ENCODE measurements at places on chromosomes 16 and 17. TPM values are rescaled to one million over a fixed set of nuclear protein-coding genes. Genes with fewer than 3 reads are reported as not detected.

GRCh38 chr17:41784207-41784744 lies 2.2 kb downstream of the JUP start:
- H3K4me1 ChIP-seq: peaks cover 24% of the 10 kb centered on the region
- no peaks in the 10 kb centered on the region for H3K27me3 ChIP-seq

DNA sequence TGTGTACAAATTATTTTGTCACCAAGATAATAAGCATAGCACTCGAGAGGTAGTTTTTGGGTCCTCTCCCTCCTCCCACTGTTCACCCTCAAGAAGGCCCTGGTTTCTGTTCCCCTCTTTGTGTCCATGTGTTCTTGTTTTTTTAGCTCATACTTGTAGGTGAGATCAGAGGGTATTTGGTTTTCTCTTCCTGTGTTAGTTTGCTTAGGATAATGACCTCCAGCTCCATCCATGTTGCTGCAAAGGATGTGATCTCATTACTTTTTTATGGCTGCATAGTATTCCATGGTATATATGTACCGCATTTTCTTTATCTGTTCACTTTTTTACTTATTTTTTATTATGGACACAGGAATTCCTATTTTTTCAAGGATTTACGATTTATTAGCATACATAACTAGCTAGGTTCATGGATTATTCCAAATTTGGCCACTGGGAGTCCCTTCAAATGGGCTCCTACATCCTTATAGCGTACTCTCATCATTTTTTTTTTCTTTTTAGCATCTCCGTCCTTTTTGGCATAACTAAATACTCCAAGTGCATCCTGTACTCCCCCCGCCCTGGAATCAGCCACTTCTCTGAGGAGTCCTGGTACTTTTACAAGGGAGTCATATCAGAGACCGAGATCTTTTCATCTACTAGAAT lies 7.3 kb downstream of the TADA2A start:
- H3K27me3 ChIP-seq: no peaks in the 10 kb centered on the region
- H3K36me3 ChIP-seq: no peaks in the 10 kb centered on the region
- H3K27ac ChIP-seq: no peak overlapping the region
- no peaks in the 10 kb centered on the region for H3K4me1 ChIP-seq

The SMIM22 gene
- total RNA-seq: not detected

The LCMT1 gene
- total RNA-seq: 53.9 TPM

GRCh38 chr16:813204-813915 lies 12.8 kb upstream of the GNG13 start:
- H3K36me3 ChIP-seq: no peaks in the 10 kb centered on the region
- H3K4me3 ChIP-seq: peak overlapping the region; percentile 25
- no peak overlapping the region for H3K27ac ChIP-seq
- no peaks in the 10 kb centered on the region for H3K27me3 ChIP-seq

DNA sequence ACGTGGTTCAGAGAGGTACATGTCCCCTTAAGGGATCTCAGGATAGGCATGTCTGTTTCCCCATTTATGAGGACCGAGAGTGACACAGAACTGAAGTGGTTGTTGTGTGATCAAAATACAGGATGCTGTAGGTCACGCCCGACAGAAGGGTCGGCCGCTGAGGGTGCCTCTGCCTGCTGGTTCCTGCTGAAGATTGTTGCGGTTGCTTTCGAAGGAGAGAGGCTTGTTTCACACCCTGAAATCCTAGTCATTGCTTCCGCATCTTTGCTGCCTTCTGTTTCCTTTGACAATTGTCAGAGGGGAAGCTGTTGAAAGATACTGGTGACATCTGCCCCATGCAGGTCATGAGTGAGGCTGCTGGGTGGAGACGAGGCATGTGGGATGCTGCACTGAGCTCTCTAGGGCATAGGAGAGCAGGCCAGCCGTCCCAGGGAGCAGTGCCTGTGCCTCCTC lies 3.8 kb upstream of the NAT9 start:
- no peaks in the 10 kb centered on the region for H3K27me3 ChIP-seq
- no peak for DNase-seq
- no peak overlapping the region for H3K27ac ChIP-seq
- no peaks in the 10 kb centered on the region for H3K36me3 ChIP-seq
- H3K4me1 ChIP-seq: 0 out of 2 replicates have a peak, but pooled peaks cover 5% of the 10 kb centered on the region

- peak; percentile 60 for DNase-seq
- peaks cover 19% of the 10 kb centered on the region for H3K4me1 ChIP-seq
- H3K36me3 ChIP-seq: peaks cover 2% of the 10 kb centered on the region
- H3K27me3 ChIP-seq: no peaks in the 10 kb centered on the region
- H3K4me3 ChIP-seq: peak overlapping the region; percentile 84
- H3K27ac ChIP-seq: peak overlapping the region; percentile 98
These were observed 28.9 kb downstream of the CPSF4L start for GRCh38 chr17:73232587-73233373.

- no peak overlapping the region for H3K4me3 ChIP-seq
- H3K27me3 ChIP-seq: no peaks in the 10 kb centered on the region
- DNase-seq: no peak
- no peaks in the 10 kb centered on the region for H3K4me1 ChIP-seq
These were observed 115.4 kb downstream of the DYNLRB2 start for GRCh38 chr16:80656161-80656560.

DNA sequence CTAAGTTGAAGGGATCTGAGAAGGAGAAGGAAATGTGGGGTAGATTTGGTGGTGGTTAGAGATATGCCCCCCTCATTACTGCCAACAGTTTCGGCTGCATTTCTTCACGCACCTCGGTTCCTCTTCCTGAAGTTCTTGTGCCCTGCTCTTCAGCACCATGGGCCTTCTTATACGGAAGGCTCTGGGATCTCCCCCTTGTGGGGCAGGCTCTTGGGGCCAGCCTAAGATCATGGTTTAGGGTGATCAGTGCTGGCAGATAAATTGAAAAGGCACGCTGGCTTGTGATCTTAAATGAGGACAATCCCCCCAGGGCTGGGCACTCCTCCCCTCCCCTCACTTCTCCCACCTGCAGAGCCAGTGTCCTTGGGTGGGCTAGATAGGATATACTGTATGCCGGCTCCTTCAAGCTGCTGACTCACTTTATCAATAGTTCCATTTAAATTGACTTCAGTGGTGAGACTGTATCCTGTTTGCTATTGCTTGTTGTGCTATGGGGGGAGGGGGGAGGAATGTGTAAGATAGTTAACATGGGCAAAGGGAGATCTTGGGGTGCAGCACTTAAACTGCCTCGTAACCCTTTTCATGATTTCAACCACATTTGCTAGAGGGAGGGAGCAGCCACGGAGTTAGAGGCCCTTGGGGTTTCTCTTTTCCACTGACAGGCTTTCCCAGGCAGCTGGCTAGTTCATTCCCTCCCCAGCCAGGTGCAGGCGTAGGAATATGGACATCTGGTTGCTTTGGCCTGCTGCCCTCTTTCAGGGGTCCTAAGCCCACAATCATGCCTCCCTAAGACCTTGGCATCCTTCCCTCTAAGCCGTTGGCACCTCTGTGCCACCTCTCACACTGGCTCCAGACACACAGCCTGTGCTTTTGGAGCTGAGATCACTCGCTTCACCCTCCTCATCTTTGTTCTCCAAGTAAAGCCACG lies 28.3 kb downstream of the STH start:
- no peaks in the 10 kb centered on the region for H3K4me1 ChIP-seq
- H3K4me3 ChIP-seq: no peak overlapping the region
- peaks cover 1% of the 10 kb centered on the region for H3K36me3 ChIP-seq
- peak overlapping the region; percentile 63 for H3K27ac ChIP-seq
- no peak for DNase-seq

- no peaks in the 10 kb centered on the region for H3K36me3 ChIP-seq
- no peak overlapping the region for H3K4me3 ChIP-seq
- H3K27me3 ChIP-seq: no peaks in the 10 kb centered on the region
- H3K4me1 ChIP-seq: no peaks in the 10 kb centered on the region
- DNase-seq: no peak
These were observed 162.6 kb downstream of the SALL1 start for GRCh38 chr16:50988441-50988840.

The PIRT gene
- total RNA-seq: not detected

GRCh38 chr16:24973809-24974461 lies 41.2 kb downstream of the ARHGAP17 start:
- DNase-seq: no peak
- H3K36me3 ChIP-seq: peaks cover 4% of the 10 kb centered on the region
- H3K4me1 ChIP-seq: peaks cover 28% of the 10 kb centered on the region
- H3K27me3 ChIP-seq: no peaks in the 10 kb centered on the region

The HASPIN gene
- 9.5 TPM for total RNA-seq

DNA sequence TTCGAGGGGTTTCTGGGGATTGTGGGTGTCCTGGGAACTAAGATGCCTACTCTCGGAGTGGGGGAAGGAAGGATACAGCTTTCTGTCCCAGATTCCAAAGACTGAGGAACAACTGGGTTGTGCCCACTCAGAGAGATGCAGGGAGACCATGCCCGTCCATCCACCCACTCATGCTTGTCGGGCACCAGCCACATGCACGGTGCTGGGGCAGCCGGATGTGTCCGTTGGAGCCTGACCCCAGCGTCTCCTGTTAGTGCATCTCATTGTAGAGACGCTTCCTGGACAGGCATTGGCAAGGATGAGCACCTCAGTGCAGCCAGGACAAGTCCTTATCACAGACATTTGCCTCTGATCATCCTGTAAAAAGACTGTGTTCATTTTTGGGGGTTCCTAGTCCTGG lies 58.1 kb downstream of the METRNL start:
- no peaks in the 10 kb centered on the region for H3K27me3 ChIP-seq
- peaks cover 4% of the 10 kb centered on the region for H3K4me1 ChIP-seq
- no peaks in the 10 kb centered on the region for H3K36me3 ChIP-seq
- no peak overlapping the region for H3K27ac ChIP-seq
- no peak for DNase-seq
- H3K4me3 ChIP-seq: no peak overlapping the region

- H3K27ac ChIP-seq: no peak overlapping the region
- peak; percentile 75 for DNase-seq
- H3K4me3 ChIP-seq: no peak overlapping the region
- H3K36me3 ChIP-seq: no peaks in the 10 kb centered on the region
These were observed 222.1 kb downstream of the RBFOX3 start for GRCh38 chr17:79388556-79389295.

GRCh38 chr16:26491962-26492361 lies 574.8 kb upstream of the C16orf82 start:
- no peaks in the 10 kb centered on the region for H3K4me1 ChIP-seq
- H3K36me3 ChIP-seq: no peaks in the 10 kb centered on the region
- no peak overlapping the region for H3K4me3 ChIP-seq
- no peaks in the 10 kb centered on the region for H3K27me3 ChIP-seq
- no peak for DNase-seq
- H3K27ac ChIP-seq: no peak overlapping the region

The ZMYND15 gene
- total RNA-seq: 2.2 TPM

GRCh38 chr16:16109453-16110110 lies 113.7 kb downstream of the ABCC6 start:
- no peak overlapping the region for H3K4me3 ChIP-seq
- no peak overlapping the region for H3K27ac ChIP-seq
- no peaks in the 10 kb centered on the region for H3K27me3 ChIP-seq

- no peaks in the 10 kb centered on the region for H3K27me3 ChIP-seq
- no peak overlapping the region for H3K27ac ChIP-seq
- no peak overlapping the region for H3K4me3 ChIP-seq
- no peaks in the 10 kb centered on the region for H3K36me3 ChIP-seq
- DNase-seq: no peak
- no peaks in the 10 kb centered on the region for H3K4me1 ChIP-seq
These were observed 353.7 kb downstream of the SHISA9 start for GRCh38 chr16:13254998-13255614.

DNA sequence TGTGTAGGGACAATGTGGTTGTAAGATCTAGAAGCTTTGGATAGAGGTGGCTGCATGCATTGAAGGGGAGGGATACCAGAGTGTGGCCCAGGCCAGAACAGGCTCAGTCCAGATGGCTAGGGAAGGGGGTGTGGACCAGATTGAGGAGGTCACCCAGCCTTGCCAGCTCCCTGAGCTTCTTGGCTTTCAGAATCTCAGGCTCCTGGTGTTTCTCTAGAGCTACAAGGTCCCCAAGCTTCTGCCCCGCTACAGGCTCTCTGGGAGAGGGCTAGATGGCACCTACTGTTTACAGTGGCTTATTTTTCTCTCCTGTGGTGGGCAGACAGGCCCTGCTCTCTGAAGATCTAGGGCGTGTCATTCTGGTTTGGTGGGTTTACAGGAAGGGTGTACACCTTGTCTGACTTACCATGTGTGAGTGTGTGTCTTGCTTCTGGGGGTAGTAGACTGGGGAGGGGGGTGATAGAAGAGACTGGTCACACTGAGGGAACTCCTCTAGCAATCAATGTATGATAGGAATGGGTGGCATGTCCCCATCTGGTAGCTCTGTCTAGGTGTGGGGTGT lies 1.1 kb downstream of the RARA start:
- peak overlapping the region; percentile 36 for H3K27ac ChIP-seq
- H3K36me3 ChIP-seq: no peaks in the 10 kb centered on the region
- peaks cover 35% of the 10 kb centered on the region for H3K4me1 ChIP-seq
- no peak overlapping the region for H3K4me3 ChIP-seq
- no peak for DNase-seq

- H3K27ac ChIP-seq: peak overlapping the region; percentile 38
- no peaks in the 10 kb centered on the region for H3K27me3 ChIP-seq
- H3K4me3 ChIP-seq: no peak overlapping the region
- peaks cover 16% of the 10 kb centered on the region for H3K4me1 ChIP-seq
- no peaks in the 10 kb centered on the region for H3K36me3 ChIP-seq
These were observed 2.8 kb upstream of the MMP15 start for GRCh38 chr16:58022601-58023371.

GRCh38 chr17:19448341-19449268 lies 37.6 kb downstream of the RNF112 start:
- H3K4me3 ChIP-seq: no peak overlapping the region
- peak; percentile 48 for DNase-seq

DNA sequence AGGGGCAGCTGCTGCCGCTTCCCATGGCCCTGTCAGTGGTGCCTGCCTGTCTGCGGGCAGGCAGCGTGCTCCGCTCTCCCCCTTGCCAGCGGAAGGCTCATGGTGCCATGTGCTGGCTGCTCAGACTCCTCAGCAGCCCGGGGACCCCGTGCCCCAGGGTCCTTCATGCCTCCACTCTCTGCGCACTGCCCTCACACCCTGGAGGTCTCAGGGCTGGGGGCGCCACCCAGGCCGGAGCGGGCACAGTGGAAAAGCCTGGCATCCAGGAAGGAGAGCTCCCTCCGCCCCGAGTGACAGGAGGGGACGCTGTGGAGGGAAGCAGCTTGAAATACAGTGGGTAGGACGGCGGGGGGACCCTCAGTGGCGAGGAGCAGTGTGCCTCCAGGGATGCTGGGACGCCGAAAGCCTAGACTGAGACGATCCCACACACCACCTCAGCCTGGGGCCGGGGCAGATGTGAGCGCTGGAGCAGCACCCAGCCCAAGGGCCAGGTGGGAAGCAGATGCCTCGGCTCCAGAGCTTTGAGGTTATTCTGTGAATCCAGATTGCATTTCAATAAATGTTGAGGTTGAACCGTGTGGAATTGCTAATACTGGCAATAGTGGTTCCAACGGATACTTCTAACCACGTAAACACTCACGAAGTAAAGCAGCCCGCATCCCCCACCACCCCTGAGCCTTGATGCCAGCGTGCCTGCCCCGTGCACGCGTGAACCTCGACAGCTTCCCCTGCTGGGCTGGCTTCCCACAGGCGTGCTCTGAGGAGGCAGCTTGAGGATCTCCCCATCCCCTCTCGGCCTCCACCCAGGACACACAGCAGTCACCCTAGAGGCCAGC lies 6.5 kb downstream of the TMEM204 start:
- no peaks in the 10 kb centered on the region for H3K4me1 ChIP-seq
- no peak overlapping the region for H3K4me3 ChIP-seq
- no peak overlapping the region for H3K27ac ChIP-seq
- H3K27me3 ChIP-seq: no peaks in the 10 kb centered on the region
- no peaks in the 10 kb centered on the region for H3K36me3 ChIP-seq
